Stimulated activated CD4-positive, alpha-beta T cell treated with anti-CD3 and anti-CD28 coated beads, Interleukin-1b, Interleukin-23, amount 100 ng/mL, for 4 hours (primary cell): ENCODE measurements at places on chromosomes 5 and 9.

GRCh38 chr9:4630836-4631235 lies 31.3 kb upstream of the PLPP6 start:
- DNase-seq, result no peak

GRCh38 chr9:126984969-126985368 lies 70.4 kb downstream of the RALGPS1 start:
- no peak for DNase-seq

GRCh38 chr5:169474226-169474625 lies 109.3 kb upstream of the SPDL1 start:
- DNase-seq, result no peak

DNA sequence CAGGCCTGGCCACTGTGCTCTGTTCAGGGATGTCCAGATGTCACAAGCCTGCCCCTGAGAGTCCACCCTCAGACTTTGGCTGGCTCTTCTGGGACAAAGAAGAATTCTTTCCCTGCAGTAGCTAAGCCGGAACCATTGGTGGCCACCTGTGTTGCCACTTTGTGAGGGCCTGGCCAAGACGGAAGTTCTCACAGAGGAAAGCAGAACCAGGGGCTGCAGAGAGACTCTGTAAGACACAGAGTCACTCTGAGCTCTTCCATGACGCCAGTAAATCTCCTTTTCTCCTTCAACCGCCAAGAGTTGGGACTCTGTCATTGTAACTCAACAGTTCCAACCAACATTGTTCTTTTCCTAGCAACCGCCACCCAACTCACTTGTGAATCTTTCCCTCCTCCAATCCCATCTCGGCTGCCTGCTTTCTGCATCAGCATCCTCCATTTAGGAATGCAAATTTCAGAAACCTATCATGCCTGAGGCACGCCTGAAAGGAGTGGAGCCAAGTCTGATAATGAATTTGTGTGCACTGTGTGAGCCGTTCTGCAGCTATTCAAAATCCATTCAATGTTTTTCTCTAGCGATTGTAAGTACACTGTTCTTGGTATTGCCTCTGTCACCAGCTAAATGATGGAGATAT lies 37.8 kb upstream of the ATP6V1G1 start:
- no peak for DNase-seq

DNA sequence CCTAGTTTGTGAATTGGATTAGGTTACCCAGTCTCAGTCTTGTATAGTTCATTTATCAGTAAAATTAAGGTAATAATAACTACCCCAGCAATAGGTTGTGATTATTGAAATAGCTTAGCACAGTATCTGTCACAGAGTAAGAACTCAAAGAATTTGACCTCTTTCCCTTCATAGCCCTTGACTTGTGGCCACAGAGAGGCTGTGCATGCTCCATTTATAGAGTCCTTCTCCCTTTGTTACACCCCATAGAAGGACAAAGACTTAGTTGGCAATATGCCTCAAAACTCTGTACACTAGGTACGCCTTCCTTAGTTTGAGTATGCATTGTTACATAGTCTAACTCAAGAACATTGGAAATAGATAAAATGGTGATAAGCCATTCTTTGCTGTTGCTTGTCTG lies 257.2 kb downstream of the KCTD16 start:
- DNase-seq, result no peak

DNA sequence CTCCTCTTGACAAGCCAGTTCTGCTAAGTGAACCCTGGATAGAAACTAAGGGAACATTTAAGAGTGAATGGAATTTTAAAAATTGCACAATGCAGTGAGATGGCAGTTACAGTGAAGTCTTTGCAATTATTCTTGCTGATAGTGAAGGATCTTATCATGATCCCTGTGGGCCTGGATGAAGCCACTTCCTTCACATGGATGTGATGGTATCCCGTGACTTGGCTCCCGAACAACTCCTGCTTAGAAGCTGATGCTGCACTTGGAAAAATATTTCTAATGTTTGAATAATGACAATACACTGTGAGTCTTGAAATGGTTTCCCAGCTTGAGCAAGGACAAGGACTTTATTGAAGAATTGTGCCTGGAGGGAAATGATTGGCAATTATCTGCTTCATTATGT lies 49.2 kb upstream of the NTRK2 start:
- no peak for DNase-seq

DNA sequence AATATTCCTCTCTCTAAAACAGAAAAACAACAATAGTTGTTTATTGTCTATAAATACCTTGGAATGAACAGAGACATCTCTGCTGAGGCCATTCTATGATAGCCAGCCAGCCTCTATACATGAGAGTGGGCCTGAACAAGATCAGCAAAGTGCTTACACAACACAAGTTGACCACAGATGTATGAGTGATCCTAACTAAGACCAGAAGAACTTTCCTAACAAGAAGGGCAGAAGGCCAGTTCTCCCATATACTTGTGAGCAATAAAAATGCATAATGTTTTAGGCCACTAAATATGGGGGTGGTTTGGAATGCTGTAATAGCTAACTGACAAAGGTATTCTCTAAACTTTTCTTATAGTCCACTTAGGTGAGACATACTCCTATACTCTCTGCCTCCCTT lies 345.7 kb downstream of the SPATA31D1 start:
- DNase-seq, result no peak

DNA sequence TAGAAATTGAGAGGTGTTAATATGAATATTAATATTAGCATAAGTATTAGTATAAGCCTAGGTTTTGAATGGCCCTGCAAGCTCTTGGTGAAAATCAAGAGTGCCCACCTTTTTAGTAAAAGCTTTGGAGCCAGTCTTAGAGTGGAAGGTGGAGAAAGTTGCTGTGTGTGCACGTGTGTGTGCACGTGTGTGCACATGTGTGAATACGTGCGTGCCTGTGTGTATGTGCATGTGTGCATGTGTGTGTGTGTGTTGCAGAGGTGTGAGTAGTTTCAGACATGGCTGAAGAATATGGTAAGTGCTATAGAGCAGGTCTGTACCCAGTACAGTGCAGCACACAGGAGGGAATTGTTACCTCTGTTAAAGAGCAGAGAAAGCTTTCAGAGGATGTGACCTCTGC lies 74.3 kb downstream of the BOD1 start:
- no peak for DNase-seq

DNA sequence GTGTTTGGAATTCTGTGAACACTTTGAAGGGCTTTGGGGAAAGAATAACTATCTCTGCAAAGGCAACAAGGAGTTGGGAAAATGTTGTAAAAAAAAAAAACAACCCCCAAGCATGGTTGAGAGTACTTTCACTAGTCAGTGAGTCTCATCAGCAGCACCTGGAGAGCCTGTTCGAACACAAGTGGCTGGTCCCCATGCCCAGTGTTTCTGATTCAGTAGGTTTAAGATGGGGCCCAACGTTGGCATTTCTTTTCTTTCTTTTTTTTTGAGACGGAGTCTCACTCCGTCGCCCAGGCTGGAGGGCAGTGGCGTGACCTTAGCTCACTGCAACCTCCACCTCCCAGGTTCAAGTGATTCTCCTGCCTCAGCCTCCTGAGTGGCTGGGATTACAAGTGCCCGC lies 59.5 kb downstream of the KLF4 start:
- no peak for DNase-seq

DNA sequence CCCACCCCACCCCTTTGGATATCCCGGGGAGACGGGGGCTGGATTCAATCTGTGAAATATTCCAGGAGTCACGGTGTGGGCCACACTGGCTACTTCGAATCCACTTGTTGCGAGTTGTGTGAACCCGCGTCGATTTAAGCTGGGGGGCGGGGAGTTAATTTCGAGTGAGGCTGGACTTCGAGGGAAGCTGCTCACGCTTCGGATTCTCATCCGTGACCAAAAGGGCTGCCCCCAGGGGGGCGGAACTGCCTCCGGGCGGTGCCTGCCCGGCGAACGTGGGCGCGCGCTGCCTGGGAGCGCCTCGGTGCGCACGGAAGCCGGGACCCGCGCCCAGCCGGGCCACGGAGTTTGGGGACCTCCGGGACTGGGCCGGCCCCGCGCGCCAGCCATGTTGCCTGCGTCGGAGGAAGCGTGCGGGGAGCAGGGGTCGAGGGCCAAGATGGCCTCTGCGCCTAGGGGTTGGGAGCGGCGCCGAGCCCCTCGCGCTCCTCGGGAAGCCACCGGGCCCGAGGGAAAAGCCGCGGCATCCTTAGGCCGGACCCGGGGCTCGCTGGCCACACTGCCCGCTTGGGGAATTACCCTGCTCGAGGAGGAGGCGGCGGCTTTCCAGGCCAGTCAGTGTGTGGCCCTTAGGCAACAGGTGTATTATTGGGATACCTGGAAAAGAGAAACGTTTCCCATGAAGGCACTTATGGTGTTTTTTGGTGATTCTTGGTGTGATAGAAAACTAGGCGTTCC lies 975 bp downstream of the OCLN start:
- DNase-seq, result peak; percentile 3

DNA sequence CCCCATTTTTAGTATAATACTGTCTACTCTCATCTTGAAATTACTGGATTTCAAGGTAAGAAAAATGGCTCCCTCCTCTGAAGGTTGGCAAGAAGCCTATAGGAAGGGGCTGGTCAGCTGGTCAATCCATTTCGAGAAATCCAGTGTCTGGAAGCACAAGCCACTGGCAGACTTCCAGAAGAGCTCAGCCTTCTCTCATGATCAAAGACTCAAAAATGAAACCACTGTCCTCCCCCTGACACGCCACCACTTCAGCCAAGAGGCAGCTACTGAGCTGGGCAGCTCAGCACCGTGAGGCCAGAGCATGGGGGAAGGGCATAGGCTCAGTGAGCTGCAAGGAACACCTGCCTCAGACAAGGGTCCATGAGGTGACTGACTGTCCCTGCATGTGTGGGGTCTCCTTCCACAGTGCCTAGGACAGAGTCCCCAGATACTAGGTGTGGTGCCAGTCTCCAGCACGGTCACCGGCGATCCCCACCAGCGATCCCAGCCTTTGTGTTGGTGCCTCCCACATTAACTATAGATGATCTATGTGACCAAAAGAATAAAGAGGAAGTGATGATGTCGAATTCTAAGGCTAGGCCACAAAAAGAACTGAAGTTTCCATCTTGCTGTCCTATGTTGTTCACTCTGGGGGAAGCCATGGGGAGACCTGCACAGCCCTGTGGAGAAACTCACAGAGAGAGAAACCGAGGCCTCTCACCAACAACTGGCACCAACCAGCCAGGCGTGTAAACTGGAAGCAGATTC lies 100.1 kb upstream of the LRRTM2 start:
- DNase-seq, result no peak

- no peak for DNase-seq
Measured at GRCh38 chr9:125580701-125581286, 126.2 kb downstream of the MAPKAP1 start.

- no peak for DNase-seq
Measured at GRCh38 chr5:122154491-122154890, 25.1 kb downstream of the ZNF474 start.

DNA sequence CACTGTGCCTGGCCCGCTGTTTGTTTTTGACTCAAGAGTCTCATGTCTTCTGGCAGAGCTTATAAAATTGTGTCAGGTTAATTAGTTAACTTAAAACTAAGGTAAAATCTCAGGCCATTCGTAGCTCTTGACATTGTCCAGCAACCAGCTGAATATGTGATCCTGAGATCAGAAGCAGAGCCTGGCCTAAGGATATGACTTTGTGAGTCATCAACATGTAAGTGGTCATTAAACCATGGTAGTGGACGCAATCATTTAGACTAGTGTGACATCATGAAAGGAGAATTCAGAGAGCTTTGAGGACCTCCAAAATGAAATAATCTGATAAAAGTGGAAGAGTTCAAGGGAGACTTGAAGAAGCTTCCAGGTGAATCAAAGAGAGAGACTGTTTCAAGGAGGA lies 23.3 kb downstream of the SPZ1 start:
- DNase-seq, result no peak

- no peak for DNase-seq
Measured at GRCh38 chr9:19113964-19114679, 11.4 kb upstream of the HAUS6 start.

DNA sequence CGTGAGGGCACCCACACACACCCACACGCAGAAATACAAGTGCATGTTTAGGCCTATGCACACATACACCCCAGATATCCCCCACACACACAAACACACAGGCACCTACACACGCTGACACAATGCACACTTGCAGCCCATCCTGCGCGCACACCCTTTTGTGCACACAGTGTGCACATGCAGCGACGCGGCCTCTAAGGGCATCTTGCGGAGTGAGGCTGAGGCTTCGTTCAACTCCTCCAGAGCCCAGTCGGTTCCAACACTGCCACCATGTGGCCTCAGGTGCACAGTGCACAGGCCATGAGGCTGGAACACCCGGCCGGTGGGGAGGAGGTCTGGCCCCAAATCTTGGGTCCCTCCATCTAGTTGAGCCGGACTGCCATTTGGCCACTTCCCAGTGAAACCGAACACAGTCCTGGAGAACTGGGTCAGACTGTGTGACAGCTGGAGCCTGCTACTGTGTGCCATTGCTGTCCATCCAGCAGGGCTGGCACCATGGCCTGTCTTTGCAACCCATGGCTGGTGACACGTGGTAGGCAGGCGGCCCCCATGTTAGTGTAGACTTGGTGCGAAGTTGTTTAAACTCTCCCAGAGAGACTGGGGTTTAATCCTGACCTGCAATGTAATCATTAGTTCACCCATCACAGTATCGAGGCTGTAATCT lies 97.7 kb upstream of the MVB12B start:
- DNase-seq, result peak; percentile 41

GRCh38 chr9:91937056-91937455 lies 13.0 kb downstream of the ROR2 start:
- no peak for DNase-seq

DNA sequence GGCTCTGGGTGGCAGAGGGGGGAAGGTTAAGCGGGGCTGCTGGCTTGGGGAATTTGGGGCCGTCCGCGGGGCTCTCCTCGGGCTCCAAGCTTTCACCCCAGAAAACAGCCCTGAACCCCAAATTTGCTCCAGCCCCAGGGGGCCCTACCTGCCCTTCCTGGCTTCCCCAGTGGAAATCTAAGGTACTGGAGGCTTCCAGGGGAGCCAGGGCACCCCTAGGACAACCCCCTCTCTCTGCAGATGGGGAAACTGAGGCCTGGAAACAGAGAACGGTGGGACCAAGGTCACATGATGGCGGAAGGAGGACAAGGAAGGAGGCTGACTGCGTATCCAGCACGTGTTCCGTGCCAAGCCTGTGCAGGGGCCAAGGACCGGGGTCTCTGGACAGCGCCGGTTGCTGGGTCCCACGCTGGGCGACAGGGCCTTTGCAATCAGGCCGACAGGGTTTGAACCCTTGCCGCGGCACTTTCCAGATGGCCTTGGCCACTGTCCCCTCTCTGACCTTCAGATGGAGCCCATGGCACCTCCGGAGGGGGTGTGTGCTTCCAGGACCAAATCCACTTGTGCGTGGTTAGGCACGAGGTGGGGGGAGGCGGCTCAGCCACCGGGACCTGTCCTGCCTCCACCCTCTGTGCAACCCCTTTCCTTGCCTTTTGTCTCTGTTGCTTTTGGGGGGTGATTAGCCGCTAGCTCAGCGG lies 183.1 kb downstream of the C9orf50 start:
- DNase-seq, result no peak

DNA sequence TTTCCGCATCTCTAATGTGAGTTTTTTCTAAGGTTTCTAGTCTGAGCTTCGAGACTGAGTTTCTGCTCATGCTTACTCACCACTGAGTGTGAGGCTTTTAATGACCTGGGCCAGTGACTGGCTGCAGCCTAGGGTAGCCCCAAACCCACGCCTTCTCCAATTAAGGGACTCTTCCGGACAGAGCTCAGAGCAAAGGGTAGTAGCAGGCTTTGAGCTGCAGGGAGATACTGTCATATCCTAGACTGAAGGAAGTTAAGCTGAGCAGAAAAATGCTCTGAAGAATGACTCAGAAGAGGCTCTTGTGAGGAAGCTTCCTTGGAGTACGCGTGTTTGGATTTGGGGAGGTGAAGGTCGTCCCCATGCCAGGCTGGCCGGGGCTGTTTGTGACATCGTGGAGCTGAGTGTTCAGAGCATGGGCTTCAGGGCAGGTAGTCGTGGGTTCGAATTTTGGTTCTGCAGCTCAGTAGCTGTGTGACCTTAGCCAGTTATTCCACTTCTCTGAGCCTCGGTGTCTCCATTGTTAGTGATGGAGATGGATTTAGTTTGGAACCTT lies 3.5 kb downstream of the USP20 start:
- DNase-seq, result no peak
